ENCODE measurements at places on chromosomes 7 and 10.

GRCh38 chr7:54014765-54015164, 527.4 kb upstream of the VSTM2A start:
- no peaks in the 10 kb centered on the region for H3K27me3 ChIP-seq
- H3K4me3 ChIP-seq: no peak overlapping the region
- no peaks in the 10 kb centered on the region for H3K36me3 ChIP-seq
- no peak overlapping the region for H3K27ac ChIP-seq
- DNase-seq: no peak

- peaks cover 19% of the 10 kb centered on the region for H3K4me1 ChIP-seq
- DNase-seq: no peak
- H3K27me3 ChIP-seq: no peaks in the 10 kb centered on the region
- H3K4me3 ChIP-seq: no peak overlapping the region
- peaks cover 6% of the 10 kb centered on the region for H3K36me3 ChIP-seq
- no peak overlapping the region for H3K27ac ChIP-seq
Measured at GRCh38 chr10:30455816-30456215, 21.8 kb downstream of the MAP3K8 start.

GRCh38 chr7:98470485-98471240, 69.8 kb upstream of the BAIAP2L1 start:
- no peaks in the 10 kb centered on the region for H3K27me3 ChIP-seq
- H3K27ac ChIP-seq: no peak overlapping the region
- no peak overlapping the region for H3K4me3 ChIP-seq

- H3K4me3 ChIP-seq: no peak overlapping the region
- H3K4me1 ChIP-seq: no peaks in the 10 kb centered on the region
- no peaks in the 10 kb centered on the region for H3K36me3 ChIP-seq
- H3K27me3 ChIP-seq: no peaks in the 10 kb centered on the region
Measured at GRCh38 chr10:24574161-24574560, 149.5 kb downstream of the ARHGAP21 start.

DNA sequence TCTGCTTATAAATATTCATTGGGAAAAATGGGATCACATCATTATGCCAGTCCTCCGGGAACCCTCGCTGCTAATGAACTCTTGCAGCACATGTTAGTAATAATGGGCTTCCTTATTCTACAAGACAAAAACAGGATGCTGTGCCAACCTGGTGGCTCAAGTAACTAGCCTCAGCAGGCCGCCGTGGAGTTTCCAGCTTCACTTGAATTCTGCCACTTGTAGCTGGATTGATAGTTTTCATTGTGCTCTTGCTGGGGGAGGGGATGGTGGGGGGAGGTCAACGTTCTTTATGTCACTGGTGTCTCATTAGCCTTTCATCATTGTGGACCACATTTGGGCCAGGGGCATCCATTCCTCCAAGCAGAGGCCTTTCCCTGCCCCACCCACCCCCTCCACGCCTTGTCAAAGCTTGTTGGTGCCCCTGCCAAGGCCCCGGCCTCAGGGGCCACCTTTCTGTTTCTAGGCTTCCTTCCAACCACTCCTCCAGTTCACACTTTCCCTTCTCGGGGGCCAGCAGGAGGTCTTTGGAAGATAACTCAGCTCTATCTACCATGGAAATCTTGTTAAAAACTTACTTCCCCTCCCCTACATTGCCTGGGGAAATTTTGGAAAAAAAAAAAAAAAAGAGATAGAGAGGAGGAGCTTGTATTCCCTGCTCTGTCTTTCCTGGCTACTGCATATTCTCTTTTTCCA, 153.9 kb downstream of the BMPER start:
- no peak overlapping the region for H3K27ac ChIP-seq
- H3K36me3 ChIP-seq: no peaks in the 10 kb centered on the region
- H3K27me3 ChIP-seq: no peaks in the 10 kb centered on the region
- peaks cover 6% of the 10 kb centered on the region for H3K4me1 ChIP-seq

DNA sequence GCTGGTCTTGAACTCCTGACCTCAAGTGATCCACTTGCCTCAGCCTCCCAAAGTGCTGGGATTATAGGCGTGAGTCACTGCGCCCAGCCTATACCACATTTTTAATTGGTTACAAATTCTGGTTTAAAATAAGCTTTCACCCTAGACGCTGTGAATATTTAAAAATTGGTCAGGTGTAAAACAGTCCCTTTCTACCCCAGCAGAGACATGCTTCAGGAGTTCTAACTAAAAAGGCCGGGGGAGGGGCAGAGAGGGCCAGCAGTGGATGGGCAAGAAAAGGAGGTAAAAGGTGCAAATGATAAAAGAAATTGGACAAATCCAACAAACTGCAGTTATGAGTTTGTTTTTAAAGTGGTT, 70.0 kb downstream of the WAPL start:
- no peak overlapping the region for H3K27ac ChIP-seq
- no peak for DNase-seq
- peaks cover 40% of the 10 kb centered on the region for H3K36me3 ChIP-seq
- H3K27me3 ChIP-seq: no peaks in the 10 kb centered on the region

- H3K36me3 ChIP-seq: no peaks in the 10 kb centered on the region
- H3K4me3 ChIP-seq: no peak overlapping the region
- H3K27ac ChIP-seq: no peak overlapping the region
Measured at GRCh38 chr10:24825551-24825950, 101.9 kb upstream of the ARHGAP21 start.

DNA sequence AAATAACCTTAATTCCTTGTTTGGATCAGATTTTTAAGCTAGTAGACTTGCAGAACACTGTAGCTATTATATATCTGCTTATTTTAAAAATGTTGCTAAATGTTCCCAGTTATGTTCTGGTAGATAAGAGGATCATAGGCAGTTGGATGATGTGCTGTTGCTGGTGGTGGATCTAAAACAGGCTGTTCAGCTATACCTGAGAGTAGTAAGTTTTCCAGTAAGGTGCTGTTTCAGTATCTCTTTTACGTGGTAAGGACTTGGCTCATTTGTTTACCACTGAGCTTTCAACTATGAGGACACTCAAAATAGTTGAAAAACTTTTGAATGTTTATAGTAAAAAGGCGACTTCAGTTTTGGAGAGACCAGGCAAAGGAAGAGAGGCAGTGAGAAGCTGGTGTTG, 180.9 kb downstream of the CDK14 start:
- no peaks in the 10 kb centered on the region for H3K36me3 ChIP-seq
- H3K27me3 ChIP-seq: no peaks in the 10 kb centered on the region
- DNase-seq: no peak

GRCh38 chr10:92787557-92788152, 60.7 kb upstream of the EXOC6 start:
- no peak for DNase-seq
- no peak overlapping the region for H3K4me3 ChIP-seq
- H3K27ac ChIP-seq: no peak overlapping the region

- peak overlapping the region; percentile 28 for H3K27ac ChIP-seq
- H3K4me3 ChIP-seq: no peak overlapping the region
- peak; percentile 25 for DNase-seq
- H3K36me3 ChIP-seq: no peaks in the 10 kb centered on the region
Measured at GRCh38 chr10:4656576-4657194, 169.3 kb upstream of the AKR1E2 start.

- H3K27ac ChIP-seq: no peak overlapping the region
- no peaks in the 10 kb centered on the region for H3K4me1 ChIP-seq
- DNase-seq: no peak
- no peak overlapping the region for H3K4me3 ChIP-seq
- no peaks in the 10 kb centered on the region for H3K27me3 ChIP-seq
Measured at GRCh38 chr10:82768040-82768439, 893.0 kb downstream of the NRG3 start.

GRCh38 chr7:123741940-123742339, 6.9 kb downstream of the WASL start:
- H3K36me3 ChIP-seq: no peaks in the 10 kb centered on the region
- peaks cover 5% of the 10 kb centered on the region for H3K4me1 ChIP-seq
- H3K4me3 ChIP-seq: no peak overlapping the region

DNA sequence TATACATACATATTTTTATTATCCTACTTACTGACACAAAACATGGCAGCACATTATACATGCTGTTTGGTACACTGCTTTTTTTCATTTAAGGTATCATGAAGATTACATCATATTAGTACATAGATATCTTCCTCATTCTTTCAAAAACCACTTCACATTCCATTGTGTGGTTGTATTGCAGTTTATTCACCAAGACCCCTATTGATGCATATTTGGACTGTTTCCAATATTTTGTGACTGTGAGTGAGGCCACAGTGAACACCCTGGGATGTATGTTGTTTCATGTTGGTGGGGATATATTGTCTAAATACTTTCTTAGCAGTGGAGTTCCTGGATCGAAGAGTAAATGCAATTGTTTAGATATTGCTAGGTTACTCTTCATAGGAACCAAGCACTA, 39.0 kb downstream of the TFAM start:
- no peak overlapping the region for H3K4me3 ChIP-seq
- H3K27ac ChIP-seq: no peak overlapping the region
- peak; percentile 61 for DNase-seq
- H3K27me3 ChIP-seq: no peaks in the 10 kb centered on the region
